ENCODE measurements at places on chromosomes 2 and 18. TPM values are rescaled to one million over a fixed set of nuclear protein-coding genes. Genes with fewer than 3 reads are reported as not detected.

Gene ABCG5
- total RNA-seq = not detected

DNA sequence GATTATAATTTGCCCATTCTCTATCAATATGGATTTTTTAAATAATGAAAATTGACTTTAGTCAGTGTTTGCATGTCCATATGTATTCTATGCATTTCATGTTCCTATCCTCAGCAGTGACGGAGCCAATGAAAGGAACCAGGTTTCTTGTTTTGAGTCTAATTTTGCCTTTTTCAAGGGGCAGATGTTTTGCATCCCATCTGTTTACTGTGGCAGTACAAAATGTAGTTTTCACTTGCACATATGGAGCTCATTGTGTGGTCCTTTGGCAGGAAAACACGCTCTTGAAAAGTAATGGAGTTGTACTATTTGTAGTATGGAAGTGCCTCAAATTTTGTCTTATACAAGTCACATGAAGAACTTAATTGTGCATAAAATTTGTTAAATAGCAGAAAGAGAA, 127.8 kb downstream of the AGPS start:
- no peak for DNase-seq

GRCh38 chr18:74331404-74331803, 15.8 kb downstream of the C18orf63 start:
- no peak for DNase-seq

DNA sequence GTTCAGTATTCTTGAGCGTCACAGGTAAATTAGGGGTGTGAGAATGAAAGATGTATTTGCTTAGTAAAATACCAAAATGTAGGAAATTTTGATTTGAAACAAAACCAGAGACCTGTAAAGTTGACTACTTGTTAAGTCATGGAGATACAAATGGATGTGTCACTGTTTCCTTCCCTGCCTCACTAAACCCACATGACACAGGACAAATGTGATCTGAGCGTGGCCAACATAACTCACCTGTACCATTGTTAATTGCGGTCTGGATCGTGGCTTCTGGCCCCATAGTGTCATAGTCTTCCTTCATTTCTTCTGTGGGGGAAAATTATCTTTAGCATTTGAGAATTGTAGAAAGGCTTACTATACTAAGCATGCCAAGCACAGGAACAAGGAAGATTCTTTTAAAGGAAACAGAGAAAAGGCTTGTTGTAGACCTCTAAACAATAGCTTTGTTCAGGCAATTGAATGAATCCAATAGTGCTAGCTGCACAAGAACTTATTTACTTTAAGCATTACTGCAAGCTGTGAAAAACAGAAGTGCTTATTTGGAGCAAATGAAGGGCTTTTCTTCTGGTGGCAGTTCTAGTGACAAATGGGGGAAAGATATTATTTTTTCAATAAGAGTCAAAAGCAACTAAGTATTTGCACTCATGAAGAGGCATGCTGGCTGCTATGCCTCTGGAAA, 95.2 kb downstream of the ZEB2 start:
- no peak for DNase-seq

DNA sequence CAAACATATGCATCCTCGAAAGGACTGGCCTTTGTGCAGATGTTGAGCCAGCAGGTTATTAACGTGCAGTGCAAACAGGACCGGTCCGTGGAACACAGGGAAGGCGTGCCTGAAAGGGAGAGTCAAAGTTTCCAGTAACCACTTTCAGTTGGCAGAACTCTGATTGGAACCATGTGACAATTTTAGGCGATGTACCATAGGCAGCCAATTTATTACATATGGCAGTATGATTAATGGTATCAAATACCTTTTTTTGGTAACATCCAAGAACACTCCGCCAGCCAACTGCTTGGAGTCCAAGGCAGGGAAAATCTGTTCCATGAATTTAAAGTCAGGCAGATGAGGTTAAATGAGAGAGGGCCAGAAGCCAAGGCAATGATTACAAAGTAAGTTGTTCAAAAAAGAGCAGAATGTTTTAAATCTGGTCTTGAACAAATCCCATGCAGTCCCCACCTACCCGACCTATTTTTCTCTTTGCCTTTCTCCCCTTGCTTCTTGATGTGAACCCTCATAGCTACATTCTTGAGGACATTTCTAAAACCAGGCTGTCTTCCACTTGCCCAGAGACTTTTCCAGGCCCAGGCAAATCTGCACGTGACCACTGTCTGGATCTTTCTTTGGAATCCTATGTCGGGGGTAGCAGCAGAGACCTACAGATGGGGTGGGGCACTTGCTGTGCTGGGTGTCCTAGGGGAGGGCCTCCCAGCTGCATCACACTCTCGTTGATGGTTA, 351.7 kb downstream of the HRH4 start:
- DNase-seq = no peak

DNA sequence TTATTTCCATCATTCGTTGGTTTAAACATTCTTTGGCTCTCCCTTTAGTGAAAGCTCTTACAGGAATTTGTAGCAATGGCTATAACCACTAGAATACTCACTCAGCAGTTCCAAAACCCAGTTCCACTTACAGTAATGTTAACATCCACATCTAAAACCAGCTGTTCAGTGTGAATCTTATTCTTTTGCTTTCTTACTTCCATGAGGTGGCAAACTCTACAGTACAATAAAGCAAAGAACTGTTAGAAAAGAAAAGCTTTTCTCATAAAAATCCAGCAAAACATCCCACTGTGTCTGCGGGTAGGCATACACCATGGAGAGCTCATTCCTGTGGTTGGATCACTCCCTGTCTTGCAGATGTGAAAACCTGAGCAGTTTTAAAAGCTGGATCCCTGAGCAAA, 147.1 kb downstream of the ARHGAP28 start:
- DNase-seq = no peak

GRCh38 chr2:162711832-162712540, 126.6 kb downstream of the KCNH7 start:
- DNase-seq = no peak

DNA sequence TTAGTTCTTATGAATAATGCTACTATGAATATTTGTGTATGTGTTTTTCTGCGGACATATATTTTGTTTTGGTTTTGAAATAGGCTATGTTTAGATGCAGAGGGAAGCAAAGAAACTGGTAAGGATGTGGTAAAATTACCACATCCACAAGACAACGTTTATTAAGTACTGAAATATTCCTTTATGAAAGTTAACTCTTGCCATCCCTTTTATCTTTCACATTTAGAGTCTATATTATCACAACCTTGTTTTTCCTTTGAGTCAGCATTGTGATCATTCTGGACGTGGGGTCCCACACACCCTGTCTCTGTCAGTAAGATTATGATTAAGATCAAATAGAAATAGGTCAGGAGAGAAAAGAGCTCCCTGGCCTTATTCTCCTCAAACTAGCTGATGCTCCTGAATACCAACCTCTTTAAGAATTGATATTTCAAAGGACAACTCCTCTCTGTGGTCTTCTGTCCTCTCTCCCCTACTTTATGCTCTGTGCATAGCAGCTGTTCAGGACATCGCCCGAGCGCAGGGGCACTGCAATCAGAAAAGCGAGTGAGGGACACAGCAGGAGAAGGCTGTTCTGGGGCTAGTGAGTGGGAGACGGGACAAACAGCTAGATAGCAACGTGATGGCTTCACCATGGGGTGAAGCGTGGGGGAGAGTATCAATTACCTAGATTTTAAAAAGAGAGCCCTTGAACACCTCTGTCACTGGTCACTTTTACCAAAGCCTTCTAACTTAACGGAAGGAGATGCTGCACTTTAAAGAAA, 12.2 kb downstream of the METAP1D start:
- no peak for DNase-seq

GRCh38 chr2:162011706-162012564, 62.1 kb downstream of the DPP4 start:
- no peak for DNase-seq

- no peak for DNase-seq
Measured at GRCh38 chr2:25174192-25174861, 5.9 kb upstream of the POMC start.
